Iris pigment epithelial cell (primary cell): ENCODE measurements at places on chromosomes 3 and 15.

DNA sequence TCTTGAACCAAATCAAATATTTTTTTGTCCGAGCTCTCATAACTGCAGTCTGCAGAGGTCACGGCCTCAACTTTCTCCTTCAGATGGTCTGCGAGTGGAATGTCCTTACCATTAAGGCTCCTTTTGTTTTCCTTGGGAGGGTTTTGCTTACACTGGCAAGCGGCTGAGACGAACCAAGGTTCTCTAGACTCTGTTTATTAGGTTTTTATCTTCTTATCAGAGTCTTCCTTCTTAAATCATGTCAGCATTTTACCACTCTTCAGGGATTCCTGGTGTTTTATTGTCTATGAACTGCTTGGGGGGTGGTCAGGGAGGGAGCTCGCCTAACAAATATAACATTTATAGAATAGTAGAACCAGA lies 773.7 kb upstream of the NR2F2 start:
- DNase-seq, result peak; percentile 91

GRCh38 chr15:25790000-25790660 lies 73.0 kb downstream of the ATP10A start:
- peak; percentile 26 for DNase-seq

DNA sequence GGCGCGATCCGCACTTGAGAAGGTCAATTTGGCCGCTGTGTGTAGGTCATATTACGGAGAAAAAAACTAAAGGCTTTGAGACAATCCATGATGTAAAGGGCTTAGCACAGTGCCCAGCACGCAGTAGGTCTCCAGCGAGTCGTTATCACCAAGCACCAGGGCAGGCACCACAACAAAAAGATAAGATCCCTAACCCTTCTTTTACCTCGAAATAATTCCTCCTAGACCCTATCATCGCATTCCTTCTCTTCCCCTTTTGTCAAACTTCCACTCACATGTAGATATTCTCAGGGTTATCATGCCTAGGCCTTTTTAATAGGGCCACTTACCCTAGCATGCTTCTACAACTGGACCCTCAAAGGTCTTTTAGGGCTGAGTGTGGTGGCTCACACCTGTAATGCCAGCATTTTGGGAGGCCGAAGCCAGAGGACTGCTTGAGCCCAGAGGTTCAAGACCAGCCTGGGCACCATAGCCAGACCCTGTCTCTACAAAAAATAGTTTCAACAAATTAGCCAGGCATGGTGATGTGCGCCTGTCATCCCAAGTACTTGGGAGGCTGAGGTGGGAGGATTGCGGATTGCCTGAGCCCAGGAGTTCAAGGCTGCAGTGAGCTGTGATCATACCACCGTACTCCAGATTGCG lies 13.5 kb downstream of the ZNF774 start:
- DNase-seq, result no peak

DNA sequence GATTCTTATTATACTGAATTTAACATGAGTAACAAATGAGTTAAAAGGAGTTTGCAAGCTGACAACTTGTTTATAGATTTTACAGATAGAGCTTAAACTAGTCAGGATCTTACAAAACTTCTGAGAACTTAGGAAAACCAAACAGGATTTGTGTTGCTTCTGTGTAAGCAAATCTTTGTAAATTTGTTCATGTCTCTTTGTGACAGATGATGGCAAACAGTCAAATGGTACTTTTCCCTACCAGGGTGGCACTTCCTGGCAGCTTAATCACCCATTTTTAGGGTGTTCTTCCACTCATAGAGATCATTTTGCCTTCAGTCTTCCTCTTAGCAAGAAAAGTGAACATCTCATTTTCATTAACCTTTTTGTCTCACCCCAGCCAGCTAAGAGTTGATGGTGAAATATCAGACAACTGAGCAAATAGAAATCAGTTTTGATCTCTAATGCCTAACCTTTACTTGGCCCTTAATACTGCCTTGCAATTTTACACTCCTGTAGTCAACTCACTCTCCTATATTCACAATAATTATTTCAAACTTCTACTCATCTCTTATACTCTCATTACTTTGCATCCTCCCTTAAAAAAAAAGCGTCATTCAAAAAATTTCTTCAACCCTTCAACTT lies 23.7 kb upstream of the NECTIN3 start:
- DNase-seq, result peak; percentile 9

- DNase-seq, result peak; percentile 72
Measured at GRCh38 chr3:183779896-183780465, 45.4 kb downstream of the MAP6D1 start.

GRCh38 chr3:197399486-197399885 lies 101.1 kb upstream of the DLG1 start:
- no peak for DNase-seq

DNA sequence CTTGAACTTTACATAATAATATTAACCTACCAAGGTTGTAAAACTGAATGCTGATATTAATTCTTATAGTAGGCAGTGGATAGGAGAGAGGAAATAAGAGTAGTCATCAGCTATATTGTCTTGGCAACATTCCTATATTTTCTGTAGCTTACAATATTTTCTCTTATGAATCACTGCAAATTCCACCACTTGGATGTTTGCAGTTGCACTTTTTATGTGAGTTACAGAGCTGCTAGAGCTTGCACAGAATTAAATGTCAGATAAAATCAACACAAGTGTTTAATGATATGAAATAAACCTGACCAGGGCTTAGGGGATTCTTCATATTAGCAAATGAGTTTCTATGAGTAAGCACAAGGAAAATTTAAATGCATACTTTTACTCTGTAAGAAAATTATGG lies 1710.1 kb downstream of the SI start:
- peak; percentile 7 for DNase-seq

DNA sequence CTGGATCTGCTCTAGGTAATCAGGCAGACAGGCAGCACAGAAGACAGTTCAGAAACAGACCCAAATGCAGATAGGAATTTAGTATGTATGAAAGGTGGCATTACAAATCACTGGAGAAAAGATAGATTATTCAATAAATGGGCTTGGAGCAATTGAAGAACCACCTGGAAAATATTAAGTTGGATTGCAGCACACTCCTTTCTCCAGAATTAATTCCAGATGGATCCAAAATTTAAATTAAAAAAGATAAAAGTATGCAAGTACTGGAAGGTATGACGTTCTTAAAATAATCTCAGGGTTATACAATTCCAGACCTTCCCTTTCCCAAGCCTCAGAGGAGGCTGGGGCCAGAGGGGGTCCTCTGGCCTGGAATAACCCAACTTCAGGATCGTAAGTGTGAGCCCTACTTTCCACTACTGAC lies 32.5 kb downstream of the HRH1 start:
- DNase-seq, result no peak

GRCh38 chr3:46116996-46117395 lies 89.7 kb upstream of the XCR1 start:
- no peak for DNase-seq

DNA sequence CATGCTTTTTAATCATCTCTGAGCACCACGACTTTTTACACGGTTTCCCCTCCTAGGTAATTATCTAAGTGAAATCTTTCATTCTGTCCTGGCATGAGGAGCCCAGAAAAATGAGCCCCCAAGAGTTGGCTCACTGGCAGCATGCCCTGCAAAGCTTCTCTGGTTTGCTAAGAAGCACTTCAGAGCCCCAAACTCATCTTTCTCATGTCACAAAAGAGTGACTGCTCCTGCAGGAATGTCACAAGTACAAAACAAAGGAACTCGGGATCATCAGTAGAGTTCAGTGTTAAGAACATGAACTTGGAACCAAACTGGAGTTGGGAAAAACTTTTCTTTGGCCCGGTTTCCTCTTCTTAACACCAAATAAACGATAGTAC lies 123.9 kb downstream of the FOXB1 start:
- no peak for DNase-seq

DNA sequence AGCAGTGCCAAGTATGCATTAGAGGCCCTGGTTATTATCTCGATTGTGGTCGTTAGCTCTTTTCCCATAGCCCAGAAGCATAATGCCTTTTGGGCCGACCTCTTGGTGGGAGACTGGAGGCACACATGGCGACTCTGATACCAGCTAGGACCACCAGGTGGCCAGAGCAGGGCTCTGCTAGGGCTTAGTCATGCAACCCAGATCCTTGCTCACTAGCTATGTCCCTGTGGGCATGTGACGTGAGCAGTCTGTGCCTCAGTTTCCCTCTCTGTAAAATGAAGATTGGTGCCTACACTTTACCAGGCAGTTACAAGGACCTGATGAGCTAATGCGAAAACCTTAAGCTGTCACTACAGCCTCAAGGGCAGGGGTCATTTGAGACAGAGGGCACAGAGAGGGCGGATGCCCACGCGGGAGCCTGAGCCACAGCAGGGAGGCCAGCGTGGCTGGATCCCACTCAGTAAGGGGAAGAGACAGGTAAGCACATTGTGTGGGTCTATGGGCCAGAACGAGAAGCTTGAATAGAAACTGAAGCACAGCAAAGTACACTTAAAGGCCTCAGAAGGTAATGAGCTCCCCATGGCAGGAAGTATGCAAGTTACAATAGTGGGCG lies 8.8 kb downstream of the KLF15 start:
- no peak for DNase-seq

DNA sequence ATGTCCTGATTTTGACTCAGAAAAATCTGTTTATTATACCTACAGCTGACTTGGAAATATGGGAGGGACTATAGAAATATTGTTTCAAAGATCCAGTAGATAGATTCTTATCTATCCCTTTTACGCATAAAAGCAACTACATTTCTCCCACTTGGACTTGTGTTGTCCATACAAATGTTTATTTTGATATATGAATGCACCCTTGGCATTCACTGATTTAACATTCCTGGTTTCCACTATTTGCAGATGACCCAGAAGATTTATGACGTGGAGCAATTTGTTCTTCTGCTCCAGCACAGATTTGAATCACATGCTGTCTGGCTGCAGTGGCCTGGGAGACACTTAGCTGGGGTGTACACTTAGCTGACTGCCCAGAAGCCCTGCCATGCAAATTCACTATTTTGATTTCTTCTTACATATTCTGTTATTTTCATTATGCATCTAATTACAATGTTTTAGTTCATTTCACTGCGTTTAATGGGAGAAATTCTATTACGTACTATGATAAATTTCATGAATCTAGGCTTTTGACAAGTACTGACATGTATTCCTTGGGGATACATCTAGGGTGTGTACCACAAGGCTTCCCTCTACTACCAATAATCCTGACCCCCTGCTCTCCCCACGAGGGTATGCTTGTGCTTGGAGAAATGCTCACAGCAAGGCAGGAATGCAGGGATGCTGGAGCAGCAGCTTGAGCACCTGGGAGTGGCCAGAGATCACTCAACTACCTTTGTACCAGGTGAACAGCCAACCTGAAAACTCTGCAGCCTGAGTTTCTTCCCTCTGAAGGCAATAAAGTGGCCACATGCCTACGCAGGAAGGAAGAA lies 223.6 kb upstream of the TBL1XR1 start:
- DNase-seq, result peak; percentile 86

GRCh38 chr3:122351612-122352011 lies 26.6 kb downstream of the CSTA start:
- DNase-seq, result no peak

- peak; percentile 76 for DNase-seq
Measured at GRCh38 chr15:66701422-66702034, 508 bp upstream of the SMAD6 start.

- no peak for DNase-seq
Measured at GRCh38 chr15:63387748-63388493, 6.3 kb upstream of the CA12 start.

DNA sequence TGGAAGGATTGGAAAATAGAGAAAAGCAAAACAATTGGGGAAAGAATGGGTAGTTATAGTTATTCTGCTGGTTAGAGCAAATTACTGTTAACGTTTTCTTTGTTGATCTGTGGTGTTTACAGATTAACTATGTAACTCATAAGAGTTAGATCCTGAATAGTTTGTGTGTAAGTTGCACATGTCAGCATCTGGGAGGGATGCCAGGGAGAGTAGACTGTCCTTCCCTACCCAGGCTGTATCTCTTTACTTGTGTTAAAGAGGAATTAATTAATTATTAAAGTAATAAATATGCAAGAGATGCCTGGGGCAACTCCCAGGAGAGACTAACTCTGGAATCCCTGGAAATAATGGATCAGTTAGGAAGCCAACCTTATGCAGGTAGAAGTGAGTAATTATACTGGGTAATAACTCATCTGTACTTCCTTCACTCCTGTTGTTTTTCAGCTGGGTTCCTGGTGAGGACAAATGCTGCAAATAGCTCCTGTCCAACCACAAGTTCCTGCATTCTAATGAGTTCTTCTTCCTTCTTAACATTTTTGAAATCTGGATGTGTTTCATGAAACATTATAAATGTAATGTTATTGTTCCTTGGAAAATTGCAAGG lies 18.9 kb downstream of the GHRL start:
- peak; percentile 55 for DNase-seq

DNA sequence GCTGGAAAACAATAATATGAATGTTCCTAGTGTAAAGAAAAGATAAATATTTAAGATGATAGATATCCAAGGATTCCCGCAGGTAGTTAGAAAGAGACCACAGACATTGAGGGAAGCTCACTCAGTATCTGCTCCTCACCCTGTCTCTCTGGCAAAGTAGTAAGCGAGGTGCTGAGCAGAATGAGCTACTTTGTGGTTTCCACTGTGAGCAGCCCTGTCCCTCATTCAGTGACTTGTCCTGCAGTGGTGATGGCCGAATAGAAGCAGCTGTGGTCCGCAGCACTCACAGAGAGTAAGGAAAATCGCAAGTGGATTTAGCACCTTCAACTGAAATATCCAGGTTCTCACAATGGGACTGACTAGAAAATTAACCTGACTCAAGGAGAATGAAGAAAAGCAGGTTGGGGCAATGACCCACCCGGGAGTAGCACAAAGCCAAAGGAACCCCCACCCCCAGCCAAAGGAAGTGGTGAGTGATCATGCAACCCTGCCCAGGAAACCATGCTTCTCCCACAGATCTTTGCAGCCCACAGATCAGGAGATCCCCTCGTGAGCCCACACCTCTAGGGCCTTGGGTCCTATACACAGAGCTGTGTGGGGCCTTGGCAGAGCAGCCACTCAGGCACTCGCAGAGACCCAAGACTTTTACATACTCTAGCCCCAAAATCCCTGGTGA lies 21.8 kb upstream of the SLC25A38 start:
- no peak for DNase-seq

- DNase-seq, result no peak
Measured at GRCh38 chr15:70072479-70072878, 25.2 kb downstream of the TLE3 start.

DNA sequence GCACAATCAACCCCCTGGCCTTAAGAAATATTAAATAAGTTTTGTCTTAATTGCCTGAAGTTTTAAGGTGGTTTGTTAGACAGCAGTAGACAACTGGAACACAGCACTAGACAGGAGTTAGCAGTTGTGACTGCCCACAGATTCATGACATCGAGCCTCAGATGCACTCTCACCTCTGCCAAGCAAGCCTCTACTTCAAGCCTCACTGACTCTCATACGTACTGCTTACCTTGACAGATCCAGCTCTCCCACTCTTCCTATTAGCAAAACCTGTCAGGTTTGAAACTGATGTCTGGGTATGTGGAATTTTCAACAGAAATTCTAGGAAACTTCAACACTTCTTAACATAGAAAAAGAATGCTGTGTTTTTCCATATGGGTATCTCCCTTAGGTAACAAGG lies 382.9 kb upstream of the DPH6 start:
- DNase-seq, result no peak

- DNase-seq, result peak; percentile 81
Measured at GRCh38 chr3:114706591-114707232, 412.9 kb downstream of the TIGIT start.

- DNase-seq, result peak; percentile 87
Measured at GRCh38 chr3:160027541-160028195, 39.0 kb downstream of the IL12A start.

GRCh38 chr3:49926117-49926728 lies 3.4 kb downstream of the MON1A start:
- no peak for DNase-seq

GRCh38 chr3:11907667-11908660 lies 61.3 kb upstream of the TAMM41 start:
- DNase-seq, result peak; percentile 10

GRCh38 chr3:106447723-106448301 lies 579.0 kb upstream of the CBLB start:
- no peak for DNase-seq
